ENCODE measurements at places on chromosomes 3 and 15.
A peak's percentile ranks its signal among the peaks of the same experiment; 100 is the strongest.

GRCh38 chr3:9867106-9867505, 12.9 kb downstream of the CIDEC start:
- DNase-seq = no peak

GRCh38 chr15:70701891-70702568, 61.3 kb downstream of the UACA start:
- DNase-seq = no peak

DNA sequence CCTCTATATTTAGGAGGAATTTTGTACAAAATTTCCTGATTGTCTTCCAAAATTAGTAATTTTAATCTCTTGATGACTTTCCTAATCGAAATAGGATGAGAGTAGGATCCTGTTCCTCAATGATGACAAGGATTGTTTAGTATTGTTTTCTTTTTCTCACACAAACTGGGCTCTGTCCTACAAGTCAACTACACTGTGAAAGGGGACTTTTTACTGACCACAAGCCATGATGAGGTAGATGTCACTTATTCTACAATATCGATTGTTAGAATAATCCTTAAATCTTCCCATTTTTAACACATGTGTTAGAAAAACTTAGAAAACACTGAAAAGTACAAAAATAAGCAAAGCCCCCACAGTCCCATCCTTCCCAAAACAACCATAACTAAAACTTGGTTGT, 35.8 kb upstream of the TSC22D2 start:
- DNase-seq = no peak

- DNase-seq = no peak
These were observed 61.5 kb downstream of the PRICKLE2 start for GRCh38 chr3:64163755-64164148.

DNA sequence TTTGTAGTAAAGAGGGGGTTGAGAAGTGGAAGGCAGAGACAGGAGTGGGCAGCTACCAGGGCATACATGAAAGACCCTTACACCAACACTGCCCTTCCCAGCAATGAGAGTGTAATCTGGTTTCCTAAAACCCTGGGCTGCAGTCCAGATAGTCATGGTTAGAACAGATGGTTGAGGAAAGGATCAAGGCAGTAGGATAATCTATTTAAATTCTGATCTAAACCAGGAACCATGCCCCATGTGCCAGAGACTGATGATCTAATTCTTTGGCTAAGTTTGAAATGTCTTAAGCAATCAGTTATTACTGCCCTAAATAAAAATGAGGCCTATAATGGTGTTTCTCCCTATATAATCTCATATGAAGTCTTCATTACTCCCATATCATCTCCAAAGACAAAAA, 59.6 kb downstream of the PRTG start:
- DNase-seq = no peak

DNA sequence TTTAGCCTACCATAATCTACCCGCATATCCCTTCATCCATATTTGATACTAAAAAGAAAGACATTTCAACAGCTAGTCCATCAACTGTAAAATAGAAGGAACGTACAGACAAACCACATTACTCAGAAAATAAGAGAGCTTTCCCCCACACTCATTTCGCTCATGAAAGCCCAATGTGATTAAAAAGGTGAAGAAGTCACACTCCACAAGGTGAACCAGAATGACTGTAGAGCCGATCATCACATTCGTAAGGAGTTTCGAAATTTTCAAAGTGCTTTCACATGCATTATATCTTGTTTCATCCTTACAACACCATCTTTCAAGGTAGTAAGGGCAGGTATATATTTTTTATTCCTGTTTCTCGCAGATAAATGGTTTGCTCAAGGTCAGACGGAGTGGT, 225.3 kb downstream of the FOXP1 start:
- DNase-seq = no peak

GRCh38 chr15:49045751-49046219, 461 bp downstream of the SECISBP2L start:
- peak; percentile 45 for DNase-seq

- DNase-seq = no peak
These were observed 3.7 kb upstream of the SLCO2A1 start for GRCh38 chr3:134033315-134033996.
